ENCODE measurements at places on chromosomes 1 and 21.

- no peak for DNase-seq
These were observed 709.7 kb downstream of the ADGRL2 start for GRCh38 chr1:82510431-82510830.

- DNase-seq, result no peak
These were observed 12.0 kb downstream of the ALDH9A1 start for GRCh38 chr1:165686121-165686970.

DNA sequence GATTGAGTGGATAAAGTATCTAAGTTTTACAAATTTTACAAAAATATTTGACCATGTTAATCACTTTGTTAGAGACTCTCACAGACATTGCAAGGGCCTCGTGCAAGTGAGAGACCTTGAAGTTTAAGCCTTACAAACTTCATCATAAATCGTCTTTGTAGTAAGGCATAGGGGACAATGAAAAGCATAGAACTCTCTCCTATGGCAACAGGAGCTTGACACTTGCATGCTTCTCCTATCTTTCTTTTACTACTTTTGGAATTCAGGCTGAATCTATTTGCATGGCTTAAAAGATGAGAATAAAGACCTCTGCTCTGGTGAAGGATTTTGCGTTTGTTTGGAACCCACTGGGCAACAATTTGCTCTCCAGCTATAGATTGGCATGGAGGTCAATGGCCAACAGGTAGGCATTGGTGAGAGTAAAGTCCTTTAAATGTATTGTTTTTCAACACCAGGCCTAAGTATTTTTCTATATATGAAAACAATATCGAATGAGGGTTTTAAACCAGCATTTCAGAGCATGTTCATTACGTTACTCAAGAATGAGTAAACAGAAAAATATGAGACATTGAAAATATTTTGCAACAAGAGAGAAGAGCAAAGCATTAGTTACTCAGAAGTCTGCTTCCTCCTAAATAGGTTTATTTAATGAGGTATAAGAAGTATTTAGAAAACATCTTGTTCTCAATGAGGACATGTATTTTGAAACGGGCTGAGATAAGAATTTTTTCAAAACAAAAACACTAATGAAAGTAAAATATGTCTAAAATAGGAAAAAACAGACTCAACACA is 192.2 kb downstream of the TGFB2 start:
- no peak for DNase-seq

DNA sequence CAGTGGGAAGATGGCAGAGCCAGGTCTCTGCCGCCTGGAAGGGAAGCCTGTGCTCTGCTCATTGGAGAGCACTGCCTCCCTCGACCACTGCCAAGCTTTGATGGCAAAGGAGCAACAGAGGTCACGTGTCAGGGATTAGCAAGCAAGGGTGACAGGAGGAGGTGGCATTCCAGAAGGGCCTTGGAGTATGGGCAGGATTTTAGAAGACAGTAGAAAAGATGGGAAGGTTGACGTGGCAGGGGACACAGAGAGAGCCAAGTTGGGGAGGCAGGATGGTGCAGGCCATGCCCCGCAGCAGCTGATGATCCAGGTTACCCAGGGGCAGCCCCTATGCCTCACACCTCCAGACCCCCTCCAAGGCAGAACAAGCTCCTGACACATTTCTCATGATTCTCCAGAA is 21.9 kb upstream of the LBR start:
- DNase-seq, result no peak

DNA sequence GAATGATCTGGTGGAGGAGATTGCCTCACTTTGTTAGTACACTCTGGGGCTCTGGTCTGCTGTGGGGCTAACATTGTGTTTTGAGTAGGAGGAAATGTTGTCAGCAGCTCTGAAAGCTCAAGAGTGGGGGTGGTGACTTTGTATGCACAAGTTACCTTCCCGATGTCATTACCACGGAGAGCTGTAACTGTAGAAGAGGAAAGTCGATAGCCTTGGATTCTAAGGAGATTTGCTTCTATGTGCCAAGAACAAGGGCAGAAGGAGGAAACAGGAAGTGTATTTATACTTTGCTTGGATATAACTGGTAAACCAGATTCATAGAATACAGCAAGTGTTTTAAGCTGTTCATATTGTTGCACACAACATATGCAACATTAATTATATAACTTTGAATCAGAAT is 196.1 kb downstream of the AMY1C start:
- DNase-seq, result no peak

- no peak for DNase-seq
These were observed 2.7 kb downstream of the RBM15 start for GRCh38 chr1:110341872-110342331.

DNA sequence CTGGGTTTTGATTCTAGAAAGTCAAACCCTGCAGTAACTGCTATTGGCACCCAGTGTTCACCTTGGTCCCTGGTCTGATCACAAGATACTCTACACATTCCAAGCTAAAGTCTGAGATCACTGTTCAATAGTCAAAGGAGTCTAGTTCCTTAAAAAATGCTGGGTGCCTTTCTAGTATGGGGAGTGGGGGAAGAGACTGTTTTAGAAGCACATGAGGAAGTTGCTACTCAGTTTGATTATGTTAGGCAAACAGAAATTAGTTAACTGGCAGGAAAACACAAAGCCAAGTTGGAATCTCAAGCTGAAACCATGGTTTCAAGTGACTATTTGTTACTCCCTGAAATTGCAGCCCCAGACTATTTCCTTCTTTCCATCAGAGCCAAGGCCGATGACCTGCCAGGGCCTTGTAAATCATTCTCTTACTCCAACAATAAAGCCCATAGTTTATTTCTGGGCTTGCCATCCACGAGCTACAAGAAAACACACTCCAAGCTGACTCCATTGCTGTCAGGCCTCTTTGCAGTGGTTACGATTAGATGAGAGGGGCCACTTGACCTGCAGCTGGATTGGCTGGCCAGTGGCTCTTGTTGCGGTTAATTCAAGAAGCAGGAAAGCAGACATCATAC is 21.1 kb upstream of the VTCN1 start:
- DNase-seq, result no peak

DNA sequence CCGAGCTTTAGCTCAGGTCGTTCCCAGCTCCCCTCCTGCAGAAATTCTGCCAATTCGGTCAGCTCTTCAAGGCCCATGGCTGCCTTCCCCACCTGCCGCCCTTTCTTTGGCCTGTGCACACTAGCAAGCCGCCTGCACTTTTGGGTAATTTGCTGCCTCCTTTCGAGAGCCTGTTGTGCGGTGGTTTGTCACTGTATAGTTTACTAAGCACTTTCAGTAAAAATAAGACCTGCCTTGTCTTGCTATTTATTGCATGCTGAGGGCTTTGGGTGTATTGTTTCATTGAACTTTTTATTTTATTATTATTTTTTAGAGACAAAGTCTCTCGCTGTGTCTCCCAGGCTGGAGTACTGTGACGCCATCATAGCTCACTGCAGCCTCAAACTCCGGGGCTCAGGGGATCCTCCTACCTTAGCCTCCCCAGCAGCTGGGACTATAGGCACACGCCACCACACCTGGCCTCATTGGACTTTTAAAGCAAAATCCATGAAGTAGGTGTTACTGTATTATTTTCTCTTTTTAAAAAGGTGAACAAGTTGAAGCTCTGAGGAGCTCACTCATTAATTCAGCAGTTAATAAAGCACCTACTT is 1.1 kb upstream of the FABP3 start:
- no peak for DNase-seq

DNA sequence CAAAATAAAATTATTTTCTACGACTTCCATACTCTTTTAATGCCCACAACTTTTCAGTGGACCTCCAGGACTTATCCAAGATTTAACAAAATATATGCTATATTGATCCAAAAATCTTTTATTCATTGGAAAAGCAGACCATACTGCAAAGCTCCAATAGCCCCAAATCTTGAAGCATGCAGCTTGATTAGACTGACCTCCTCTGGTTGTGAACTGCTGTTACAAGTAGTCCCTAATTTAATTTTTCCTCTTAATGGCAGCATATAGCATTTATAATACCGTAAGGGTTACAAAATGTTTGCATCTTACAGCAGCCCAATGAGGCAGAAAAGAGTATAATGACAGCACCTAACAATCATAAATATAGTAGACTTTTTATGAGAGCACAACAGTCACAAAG is 49.8 kb downstream of the TPR start:
- no peak for DNase-seq

DNA sequence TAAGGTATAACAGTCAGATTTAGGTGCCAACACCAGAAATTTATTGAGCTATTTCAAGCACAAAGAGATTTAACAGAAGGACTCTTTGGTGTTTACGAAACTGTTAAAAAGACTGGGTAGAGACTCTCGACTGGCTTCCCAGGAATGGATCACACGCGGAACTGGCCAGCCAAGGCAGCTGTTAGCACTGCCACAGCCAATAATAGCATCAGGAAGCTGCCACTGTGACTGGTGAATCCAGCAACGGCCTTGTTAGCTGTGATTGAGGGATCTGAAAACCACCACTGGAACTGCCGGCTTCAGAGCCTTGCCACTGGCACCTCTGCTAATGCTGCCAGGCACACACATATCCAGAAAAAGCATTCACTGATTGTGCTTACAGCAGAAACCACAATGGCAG is 10.6 kb upstream of the SIM2 start:
- no peak for DNase-seq

Measured in activated T-helper 1 cell treated with Interleukin-2 at 50 U/mL for 16 hours (primary cell).